ENCODE measurements at places on chromosomes 16 and 17.
A peak's percentile ranks its signal among the peaks of the same experiment; 100 is the strongest.

DNA sequence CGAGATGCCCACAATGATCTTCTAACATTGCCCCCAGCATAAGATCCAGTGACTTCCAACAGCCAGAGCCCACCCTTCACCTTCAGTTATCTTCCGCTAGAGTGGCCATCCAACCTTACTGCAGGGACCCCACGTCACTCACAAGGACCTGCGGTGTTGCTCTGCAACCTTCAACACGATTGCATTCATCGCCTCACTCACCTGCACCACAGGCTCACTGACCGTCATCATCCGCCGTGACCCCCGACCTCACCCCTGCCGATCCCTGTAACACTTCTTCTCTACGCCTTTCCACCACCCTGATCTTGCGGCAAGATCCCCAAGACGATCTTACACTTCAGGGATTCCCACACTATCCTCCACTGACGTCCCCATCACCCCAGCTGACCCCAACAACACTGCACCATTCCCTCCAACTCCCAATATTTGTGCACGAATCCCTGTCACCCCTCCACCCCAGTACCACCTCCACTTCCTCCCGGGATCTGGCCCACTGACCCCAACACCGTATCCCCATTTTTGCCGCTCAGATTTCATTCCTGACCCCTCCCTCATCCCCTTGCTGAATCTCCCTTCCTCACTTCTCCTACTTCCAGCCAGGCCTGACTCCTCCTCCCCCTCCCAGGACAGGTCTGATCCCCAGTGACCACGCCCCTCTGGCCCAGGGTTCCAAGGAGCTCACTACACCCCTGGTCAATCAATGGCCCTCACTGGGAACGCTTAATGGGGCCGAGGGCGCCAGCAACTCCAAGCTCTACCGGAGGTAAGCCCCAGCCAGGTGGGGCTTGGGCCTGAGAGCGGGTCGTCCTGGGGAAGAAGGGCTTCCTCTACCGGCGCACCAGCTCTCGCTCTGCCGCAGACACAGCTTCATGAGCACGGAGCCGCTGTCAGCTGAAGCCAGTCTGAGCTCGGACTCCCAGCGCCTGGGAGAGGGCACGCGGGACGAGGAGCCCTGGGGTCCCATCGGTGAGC is 7.6 kb downstream of the RUNDC3A start:
- no peak for DNase-seq

GRCh38 chr17:8692916-8693315 is 51.7 kb downstream of the CCDC42 start:
- no peak for DNase-seq

DNA sequence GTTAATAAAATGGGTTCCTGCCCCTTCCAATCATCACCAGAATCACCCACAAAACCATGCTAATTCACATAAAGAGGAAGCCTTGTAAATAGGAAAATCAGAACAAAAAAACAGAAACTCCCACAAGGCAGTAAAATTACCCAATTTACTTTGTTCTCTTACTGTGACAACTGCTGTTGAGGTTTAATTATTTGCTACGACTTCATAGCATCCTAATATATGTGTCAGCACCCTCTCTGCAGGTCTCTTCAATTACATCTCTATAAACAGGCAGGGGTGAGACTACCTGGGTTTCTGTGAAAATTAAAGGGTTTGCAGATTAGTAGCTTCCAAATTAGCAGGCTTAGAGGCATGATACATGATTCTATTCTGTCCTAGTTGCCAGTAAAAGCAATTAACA is 2.7 kb downstream of the WDR59 start:
- DNase-seq, result no peak

- peak; percentile 41 for DNase-seq
Observed at GRCh38 chr16:14354561-14355351, 275.3 kb downstream of the PARN start.

DNA sequence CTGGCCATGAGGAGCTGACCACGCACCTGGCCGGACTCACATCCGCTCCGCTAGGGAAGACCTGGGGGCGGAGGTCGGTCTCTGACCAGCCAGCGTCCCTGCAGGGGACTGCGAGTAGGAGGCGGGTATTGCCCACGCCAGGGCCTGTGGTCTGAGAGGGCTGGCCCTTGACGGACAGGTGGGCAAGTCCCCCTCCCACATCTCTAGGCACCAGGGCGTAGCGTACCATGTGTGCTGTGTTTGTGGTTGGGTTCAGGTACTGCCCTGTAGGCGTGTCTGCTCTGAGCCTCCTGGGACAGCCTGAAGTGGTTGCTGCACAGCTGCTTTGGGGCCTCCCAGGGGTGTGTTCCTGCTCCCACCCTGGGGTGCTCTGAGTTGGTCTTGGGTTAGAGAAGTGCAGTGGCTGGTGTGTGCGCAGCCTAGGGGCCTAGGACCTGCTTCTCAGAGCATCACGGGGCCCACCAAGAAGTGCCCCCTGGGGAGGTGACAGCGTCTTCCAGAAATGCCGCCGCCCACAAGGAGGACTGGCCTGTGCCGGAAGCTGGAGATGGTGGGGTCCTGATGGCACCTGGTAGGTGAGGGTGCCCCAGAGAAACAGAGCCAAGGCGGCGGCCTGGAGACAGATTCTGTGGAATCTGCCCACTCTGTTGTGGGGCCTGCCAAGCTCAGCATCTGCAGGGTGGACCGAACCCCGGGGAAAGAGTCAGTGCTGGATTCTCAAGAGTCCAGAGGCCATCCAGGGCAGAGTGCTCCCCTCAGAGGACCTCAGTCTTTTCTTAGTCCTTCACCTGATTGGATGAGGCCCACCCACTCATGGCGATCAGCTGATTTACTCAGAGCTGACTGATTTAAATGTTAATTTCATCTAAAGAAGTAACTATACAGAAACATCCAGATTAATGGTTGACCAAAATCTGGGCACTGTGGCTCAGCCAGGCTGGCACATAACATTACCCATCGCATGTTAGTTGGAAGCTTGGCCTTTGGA is 48.3 kb downstream of the WDR45B start:
- DNase-seq, result no peak

- no peak for DNase-seq
Observed at GRCh38 chr17:31564883-31565301, 173.4 kb downstream of the RAB11FIP4 start.

GRCh38 chr17:49076573-49077384 is 55.8 kb upstream of the B4GALNT2 start:
- no peak for DNase-seq

- DNase-seq, result no peak
Observed at GRCh38 chr17:79630126-79630525, 19.3 kb upstream of the RBFOX3 start.
